ENCODE measurements at places on chromosomes 4 and X. TPM values are rescaled to one million over a fixed set of nuclear protein-coding genes. Genes with fewer than 3 reads are reported as not detected.

The FAM47A gene
- total RNA-seq: not detected

The SMARCA5 gene
- 23.3 TPM for total RNA-seq

The SCML2 gene
- total RNA-seq: 2.2 TPM

The NAP1L3 gene
- total RNA-seq: 3.2 TPM

The MTTP gene
- total RNA-seq: not detected

The TRIM75 gene
- not detected for total RNA-seq

The CLDN34 gene
- not detected for total RNA-seq
